ENCODE measurements at places on chromosomes 4 and X.
A peak's percentile ranks its signal among the peaks of the same experiment; 100 is the strongest.

GRCh38 chr4:15254236-15254880, 173.5 kb upstream of the C1QTNF7 start:
- no peak for DNase-seq

GRCh38 chrX:13427441-13428052, 107.7 kb upstream of the ATXN3L start:
- DNase-seq, result no peak

DNA sequence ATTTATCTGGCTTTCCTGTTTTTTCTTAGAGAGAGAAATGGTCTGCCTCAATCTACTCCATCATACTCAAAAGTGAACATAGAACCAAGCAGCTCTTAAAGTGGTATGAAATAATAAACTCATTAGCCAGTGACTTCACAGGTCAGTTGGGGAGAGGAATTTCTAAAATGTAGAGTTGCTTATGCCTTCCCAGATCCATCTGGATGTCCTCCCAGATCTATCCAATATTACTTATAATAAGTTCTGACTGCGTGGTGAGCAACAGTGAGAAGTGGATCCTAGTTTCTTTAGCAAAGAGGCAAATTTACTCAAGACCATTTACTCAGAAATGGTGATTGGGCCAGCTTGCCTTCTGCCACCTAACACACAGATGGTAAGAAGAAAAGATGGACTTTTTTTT, 748.0 kb downstream of the PCDH18 start:
- DNase-seq, result no peak

GRCh38 chr4:24659241-24659961, 75.0 kb upstream of the DHX15 start:
- no peak for DNase-seq

- DNase-seq, result no peak
Observed at GRCh38 chrX:12895866-12896265, 10.6 kb upstream of the TLR8 start.

- peak; percentile 75 for DNase-seq
Observed at GRCh38 chr4:6885953-6886557, 23.6 kb upstream of the TBC1D14 start.

DNA sequence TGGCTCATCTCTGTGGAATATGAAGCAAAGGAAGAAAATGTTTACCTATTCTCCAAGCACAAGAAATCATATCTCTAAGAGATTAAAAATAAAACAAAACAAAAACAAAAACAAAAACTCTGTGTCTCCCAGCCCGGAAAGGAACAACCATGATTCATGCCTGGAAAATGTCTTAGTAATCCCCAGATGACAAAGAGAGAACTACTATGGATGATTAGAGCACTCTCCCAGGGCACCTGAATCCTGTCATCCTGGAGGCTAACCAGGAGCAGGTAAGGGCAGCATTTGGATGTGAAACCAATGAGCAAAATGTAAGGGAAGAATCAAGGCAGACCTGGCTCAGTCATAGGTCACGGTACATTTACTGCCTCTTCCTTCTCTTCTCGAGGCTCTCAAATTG, 1.7 kb upstream of the AKAP4 start:
- DNase-seq, result no peak

DNA sequence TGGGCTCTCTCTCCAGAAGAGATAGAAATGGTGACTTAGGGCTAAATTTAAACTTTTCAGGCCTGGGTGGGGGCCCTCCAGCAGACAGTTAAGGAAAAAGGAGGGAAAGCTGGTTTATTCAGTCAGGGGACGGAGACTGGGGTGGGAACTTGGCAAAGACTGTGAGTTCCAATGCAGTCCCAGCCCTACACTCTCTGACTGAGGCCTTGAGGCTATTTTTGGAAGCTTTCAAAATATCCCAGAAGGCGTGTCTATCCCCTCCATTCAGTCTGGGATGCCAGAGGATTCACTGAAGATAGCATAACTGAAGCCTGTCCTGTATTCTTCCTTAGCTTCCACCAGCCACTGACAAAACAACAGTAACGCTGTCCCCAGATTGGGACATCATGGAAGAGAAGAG, 32.1 kb upstream of the MSN start:
- peak; percentile 63 for DNase-seq

GRCh38 chrX:40872351-40872750, 137.0 kb upstream of the MED14 start:
- DNase-seq, result no peak

DNA sequence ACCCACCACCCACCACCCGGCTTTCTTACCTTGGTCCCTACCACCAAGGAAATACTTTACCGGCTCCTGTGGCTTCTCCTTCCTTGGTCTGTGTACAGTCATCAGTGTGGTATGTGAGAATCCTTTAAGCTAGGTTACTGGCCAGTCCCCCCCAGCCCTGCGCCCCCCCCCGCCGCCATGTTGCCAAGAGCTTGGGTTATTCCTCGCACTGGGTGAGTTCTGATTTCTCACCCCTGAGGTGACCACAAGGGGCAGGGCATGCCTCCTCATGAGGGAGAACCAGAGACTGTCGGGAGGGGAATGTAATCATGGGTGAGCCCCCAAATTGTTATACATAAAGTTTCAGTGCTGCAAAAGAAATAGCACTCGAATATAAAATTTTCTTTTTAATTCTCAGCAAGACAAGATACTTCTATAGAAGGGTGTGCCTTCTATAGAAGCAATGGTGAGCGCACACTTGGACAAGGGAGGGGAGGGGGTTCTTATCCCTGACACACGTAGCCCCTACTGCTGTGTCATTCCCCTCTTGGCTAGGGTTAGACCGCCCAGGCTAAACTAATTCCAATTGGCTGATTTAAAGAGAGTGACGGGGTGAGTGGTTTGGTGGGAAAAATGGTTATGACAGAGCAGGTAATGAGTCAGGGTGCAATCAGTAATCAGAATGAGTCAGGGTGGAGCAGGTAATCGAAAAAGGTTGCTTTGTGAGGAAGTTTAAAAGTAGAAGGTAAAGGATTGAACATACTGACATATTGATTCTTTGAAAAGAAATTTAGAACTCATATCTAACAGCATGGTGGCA, 133.2 kb downstream of the KDM6A start:
- no peak for DNase-seq

GRCh38 chrX:142036116-142036515, 132.4 kb downstream of the MAGEC1 start:
- DNase-seq, result no peak

DNA sequence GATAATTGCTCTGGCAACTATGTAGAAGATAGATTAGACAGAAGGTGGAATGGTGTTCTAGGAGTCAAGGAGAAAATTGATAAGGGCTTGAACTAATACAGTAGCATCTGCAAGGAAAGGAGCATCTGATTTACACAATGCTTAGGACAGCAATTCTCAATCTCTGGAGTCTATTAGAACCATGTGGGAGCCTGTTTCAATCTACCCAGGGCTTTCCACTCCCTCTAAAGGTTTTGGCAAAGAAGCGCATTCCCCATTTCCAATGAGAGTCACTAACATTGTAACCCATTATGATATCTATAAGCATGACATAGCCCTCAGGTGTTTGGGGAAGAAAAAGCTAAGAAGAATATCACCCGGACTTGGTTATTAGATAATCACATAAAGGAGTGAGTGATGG, 168.2 kb downstream of the COL25A1 start:
- no peak for DNase-seq

- DNase-seq, result no peak
Observed at GRCh38 chrX:24204331-24204730, 54.8 kb downstream of the ZFX start.

- peak; percentile 22 for DNase-seq
Observed at GRCh38 chrX:38754102-38754790, 47.0 kb upstream of the MID1IP1 start.
